Stimulated activated naive CD4-positive, alpha-beta T cell (primary cell): ENCODE measurements at places on chromosomes 11 and 22.

DNA sequence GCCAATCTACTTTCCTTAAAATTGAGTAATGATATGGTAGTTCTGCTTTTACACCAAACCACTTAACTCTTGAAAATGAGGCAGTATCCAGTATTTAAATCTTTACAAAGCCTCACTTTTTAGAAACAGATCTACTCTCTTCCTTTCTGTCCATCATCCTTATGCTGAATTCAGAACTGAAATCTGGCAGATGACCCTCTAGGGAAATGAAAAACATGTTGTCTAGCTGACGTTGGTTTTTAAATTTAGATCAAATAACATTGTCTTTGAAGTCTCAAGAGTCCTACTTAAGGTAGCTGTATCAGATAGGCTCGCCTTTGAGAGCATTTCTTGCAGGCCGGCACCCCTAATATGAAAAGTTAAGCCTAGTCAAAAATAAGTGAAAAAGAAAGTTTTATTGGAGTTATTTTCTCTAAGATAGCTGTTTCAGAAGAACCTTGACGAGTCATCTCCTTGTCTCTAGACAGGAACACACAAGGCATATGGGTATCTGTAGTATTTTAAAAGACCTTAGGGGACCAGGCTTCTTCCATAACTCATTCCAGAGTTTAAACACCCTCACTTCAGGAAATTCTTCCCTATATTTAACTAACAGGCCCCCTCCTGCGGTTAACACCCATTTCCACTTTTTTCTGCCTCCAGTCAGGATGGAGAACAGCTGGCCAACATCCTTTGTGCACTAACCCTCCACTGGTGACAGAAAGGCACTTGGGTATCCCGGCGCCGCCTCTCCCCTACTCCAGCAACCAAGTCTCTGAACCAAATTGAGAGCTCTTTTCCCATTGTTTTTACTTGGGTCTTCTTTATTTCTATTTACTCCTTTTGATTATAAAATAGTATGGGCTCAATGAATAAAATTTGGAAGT is 81.2 kb downstream of the WNT11 start:
- no peak for DNase-seq

DNA sequence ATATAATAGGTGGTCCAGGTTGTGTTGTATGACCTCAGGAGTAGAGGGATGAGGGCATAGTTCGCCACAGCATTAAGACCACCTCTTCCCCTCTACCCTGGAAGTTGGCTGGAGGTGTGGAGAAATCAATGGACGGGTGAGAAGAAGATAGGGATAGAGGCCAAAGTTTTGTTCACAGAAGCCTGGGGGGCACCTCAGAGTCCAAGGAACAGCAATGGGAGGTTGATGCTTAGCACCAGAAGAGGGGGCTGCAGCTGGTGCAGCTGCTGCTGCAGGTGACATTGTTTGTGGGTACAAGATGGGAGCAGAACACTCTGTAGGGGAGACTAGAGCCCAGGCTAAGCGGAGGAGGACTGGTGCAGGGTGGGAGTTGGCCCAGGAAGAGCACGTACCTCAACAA is 31.2 kb upstream of the SPON1 start:
- DNase-seq = no peak

DNA sequence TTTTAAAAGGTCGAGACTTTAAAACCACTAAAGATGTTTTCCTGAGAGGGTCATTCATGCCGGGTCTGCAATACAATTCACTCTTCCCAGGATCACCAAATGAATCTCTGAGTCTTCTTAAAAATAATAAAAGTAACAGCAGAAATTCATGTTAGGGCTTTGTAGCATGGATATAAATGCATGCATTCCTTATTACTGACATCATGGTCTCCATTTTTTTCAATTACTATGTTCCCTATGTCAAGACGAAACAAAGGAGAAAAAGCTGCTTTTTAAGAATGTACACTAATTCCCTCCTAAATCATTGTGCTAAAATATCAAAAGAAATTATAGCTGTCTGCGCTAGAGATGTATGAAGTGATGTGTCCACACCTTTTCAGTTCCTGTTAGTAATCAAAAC is 789.9 kb upstream of the LRRC4C start:
- DNase-seq = no peak

DNA sequence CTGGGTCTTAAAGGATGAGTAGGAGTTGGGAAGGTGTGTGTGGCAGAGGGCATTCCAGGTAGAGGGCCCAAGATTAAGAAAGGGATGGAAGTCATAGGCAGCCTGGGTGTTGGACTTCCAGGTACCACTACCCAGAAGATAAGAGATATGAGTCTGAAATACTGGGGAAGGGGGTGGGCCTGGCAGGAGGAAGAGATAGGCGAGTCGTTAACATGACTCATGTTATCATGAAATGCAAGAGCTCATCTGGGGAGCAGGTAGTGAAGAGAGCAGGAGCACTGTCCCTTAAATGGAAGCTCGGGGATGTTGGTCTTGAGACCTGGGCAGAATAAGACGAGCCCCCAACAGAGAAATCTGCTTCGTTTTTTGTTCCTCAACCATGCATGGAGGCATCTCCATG is 10.2 kb downstream of the ZC3H7B start:
- DNase-seq = no peak

DNA sequence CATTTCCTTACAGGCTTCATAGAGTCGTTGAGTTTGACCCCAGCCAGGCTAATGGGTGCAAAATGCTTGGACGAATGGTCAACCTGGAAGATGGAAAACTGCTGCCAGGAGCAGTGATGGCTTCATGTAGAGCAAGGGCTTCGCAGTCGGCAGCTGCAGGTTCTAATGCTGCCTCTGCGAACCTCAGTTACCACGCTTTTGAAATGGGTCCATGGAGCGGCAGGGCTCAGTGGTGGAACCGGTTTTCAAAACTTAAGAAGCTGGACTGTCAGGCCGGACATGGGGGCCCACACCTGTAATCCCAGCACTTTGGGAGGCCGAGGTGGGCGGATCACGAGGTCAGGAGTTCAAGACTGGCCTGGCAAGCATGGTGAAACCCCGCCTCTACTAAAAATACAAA is 55.9 kb upstream of the PRR5 start:
- DNase-seq = no peak

GRCh38 chr11:70476669-70477068 is 78.3 kb downstream of the CTTN start:
- no peak for DNase-seq

DNA sequence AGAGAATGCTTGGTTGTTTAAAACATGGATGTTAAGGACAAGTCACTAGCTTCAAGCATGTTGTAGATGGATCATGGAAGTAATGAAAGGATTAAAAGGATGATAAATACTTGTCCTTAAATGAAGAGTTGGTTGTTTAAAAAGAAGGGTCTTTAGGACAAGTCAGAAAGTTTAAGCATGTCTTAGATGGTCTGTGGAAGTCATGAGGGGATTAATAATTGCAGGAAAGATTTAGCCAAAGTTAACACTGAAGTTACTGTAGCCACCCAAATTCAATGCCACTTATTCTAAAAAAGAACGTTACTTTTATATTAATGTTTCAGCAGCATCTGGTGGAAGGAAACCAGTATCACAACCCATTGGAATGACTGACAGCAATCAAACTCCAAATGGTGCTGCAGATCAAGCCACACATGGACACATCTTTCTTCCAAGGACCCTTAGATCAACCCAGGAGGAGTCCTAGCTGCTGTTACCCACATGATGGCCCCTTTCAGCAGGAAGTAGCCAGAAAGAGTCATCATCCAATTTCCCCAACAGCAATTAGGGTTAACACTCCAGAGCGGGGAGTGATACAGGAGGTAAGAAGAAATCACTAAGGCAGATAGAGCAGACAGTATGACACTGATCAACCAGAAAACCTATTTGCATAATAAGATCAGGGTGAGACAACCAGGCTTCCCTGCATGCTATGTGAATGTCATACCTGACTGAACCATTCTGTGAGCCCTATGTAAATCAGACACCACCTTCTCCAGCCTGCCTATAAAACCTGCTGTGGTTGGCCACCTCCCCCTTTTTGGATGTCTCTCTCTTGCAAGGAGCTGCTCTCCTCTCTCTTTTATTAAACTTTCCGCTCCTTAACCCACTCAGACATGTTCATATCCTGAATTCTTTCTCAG is 88.4 kb upstream of the GNAZ start:
- no peak for DNase-seq
